ENCODE measurements at places on chromosomes 12 and 14.
A peak's percentile ranks its signal among the peaks of the same experiment; 100 is the strongest.

DNA sequence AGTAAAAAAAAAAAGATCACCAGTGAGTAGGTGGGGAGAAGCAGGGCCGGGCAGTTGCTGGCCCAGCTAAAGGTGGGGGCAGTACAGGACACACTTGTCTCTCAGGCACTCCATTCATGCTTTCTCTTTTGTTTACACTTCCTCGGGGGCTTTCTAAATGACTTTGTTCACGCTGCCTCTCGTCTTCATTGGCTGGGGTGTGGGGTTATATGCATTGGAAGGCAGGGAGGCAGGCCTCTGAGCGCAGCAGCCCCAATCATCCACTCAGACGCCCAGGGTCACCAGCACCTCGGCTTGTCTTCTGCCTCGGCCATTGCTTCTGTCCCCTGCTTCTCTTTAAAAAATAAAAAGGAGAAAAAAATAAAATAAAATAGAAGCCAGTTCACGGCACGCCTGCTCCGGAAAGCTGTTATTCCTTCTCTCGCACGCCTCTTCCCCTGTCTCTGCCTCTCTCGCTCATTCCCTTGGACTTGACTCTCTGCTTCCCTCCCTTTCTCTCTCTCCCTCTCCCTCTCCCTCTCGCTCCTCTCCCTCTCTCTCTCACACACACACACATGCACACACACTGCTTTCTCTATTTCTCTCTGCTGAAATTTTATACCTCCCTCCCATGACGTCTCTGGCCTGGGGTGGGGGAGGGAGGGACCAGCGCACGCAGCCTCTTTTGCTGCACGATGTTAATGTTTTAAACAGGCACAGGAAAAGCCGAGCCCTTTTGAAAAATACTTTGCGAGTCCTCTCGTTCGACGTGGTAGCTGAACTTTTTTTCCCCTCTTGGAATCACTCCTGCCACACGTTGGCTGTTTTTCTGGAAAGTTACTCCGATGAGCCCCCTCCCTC lies at the start of gene TGFB3:
TSS of gene TGFB3 (minus strand) at position 570 of the 840 bp plus-strand sequence. CDS start 1,102 bp downstream, outside the sequence.
- DNase-seq, result peak; percentile 60

DNA sequence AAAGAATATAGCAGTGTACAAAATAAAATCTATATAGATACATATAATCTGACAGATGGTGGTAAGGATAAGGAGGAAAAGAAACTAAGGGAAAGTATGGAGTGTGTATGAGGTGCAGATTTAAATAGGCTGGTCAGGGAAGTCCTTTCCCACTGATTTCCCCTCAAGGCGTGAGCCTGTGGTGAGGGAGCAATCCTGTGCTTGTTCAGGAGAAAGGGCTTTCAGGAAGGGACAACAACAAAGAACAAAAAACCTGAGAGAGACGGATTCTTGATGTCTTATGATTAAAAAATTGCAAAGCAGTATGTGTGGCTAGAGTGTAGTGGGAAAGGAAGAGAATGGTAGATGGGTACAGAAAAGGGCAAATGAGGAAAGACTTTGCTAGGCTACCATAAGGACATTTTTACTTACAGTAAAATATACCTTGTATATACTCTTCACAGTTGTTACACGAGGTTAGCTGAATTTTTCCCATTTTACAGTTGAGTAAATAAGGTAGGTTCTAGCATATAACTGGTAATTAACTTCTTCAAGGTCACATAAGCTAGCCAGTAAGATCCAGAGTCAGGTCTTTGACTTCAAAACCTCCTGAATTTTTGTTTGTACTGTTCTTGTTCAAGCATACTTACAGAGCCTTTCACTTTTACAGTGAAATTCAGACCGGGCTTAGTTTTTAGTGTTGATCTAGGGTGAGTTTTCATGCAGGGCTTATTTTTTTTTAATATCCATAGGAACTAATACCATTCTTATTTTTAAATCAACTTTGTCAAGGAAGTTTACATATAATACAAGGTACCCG lies 15.6 kb downstream of the CNOT2 start:
- no peak for DNase-seq

DNA sequence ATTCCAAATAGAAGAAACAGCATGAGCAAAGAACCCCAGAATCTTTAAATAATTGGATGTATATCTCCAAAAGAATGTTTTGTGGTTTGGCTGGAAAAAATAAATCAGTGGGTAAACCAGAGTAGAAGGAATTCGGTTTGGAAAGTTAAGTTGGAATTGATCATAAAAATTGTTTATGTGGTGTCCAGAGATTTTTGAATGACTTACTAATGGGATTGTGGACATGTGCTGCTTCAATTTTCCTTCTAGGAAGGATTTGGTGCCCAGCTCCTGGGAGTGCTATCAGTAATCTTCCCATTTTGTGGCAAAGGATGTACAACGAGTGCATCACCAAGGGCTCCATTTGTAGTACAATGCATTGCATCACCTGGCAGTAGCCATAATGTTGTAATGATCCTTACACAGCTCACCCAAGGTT lies 224.8 kb downstream of the SLC16A7 start:
- no peak for DNase-seq

DNA sequence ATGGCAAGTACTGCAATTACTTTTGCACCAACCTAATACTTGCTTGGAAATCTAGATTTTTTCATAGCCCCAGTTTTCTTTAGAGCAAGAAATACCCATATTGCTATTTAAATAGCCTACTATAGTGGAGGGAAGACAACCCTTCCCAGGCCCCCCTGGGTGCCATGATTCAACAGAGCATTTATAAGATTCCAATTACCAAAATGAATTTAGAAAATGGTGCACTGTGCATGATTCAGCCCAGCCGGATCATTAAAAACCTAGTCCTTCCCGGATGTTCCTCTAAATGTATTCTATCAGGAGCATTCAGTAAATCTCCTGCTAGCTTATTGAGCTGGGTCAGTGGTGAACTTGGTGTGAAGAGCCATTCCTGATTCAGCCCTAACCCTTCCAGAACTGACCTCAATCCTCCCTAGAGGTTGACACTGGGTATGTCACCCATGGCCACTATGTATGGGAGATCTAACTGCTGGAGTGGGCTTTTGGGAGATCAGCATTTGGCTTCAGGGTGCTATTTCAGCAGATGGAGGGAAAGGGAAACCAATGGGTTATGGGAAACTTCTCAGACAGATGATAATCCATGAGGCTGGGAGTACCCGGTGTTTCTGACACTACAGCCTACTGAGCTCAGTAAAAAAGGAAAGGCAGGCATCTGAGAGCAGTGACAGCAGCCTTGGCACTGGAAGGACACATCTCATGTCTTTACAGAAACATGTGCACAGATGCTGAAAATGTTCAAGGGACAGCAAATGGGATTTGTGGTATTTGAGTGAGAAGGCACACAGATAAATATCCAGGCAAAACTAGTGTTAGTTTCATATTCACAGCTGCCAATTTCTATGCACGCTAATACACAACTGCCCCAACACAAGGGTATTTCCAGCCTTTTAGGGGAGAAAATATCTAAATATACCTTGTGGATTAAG lies 258.9 kb downstream of the DPF3 start:
- no peak for DNase-seq

DNA sequence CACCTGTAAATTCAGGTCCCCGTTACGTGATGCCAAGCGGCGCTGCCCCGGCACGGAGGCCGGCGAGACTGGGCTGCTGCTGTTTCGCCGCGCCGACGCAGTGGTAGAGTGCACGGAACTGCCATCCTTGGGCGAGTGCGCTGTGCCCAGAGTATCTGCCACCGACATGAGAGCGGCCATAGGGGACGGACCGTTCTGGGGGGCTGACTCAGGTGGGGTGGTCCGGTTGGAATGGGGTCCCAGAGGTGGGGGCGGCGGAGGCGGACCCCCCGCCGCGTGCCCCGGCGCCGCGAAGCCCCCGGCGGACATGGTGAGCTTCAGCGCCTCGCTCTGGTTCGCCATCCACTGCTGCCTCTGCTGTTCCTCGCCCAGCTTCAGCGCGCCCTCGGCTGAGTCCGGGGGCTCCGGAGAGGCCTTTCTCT lies 2.8 kb downstream of the IRF2BPL start:
- DNase-seq, result no peak

- no peak for DNase-seq
Observed at GRCh38 chr12:113794774-113795173, 171.4 kb downstream of the RBM19 start.

GRCh38 chr12:58668871-58669270 lies 251.4 kb downstream of the LRIG3 start:
- DNase-seq, result no peak

DNA sequence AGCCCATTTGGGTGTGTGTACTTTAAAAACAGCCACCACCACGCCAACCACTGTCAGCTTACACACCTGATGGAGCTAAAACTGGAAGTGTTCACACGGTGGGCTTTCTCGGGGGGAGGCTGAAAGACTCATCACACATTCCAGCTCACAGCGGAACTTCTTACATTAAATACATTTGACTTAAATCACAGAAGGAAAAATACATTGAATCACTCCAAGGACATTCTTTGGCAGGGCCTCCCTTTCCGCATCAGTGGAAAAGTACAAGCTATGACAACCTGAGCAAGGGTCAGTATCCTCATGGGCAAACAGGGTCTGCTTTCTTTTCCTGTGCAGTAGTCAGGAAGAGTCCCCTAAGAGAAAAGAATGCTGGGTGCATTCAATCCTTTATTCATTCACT lies 31.0 kb upstream of the TC2N start:
- DNase-seq, result no peak

- DNase-seq, result no peak
Observed at GRCh38 chr12:85413266-85413665, 133.2 kb downstream of the ALX1 start.

DNA sequence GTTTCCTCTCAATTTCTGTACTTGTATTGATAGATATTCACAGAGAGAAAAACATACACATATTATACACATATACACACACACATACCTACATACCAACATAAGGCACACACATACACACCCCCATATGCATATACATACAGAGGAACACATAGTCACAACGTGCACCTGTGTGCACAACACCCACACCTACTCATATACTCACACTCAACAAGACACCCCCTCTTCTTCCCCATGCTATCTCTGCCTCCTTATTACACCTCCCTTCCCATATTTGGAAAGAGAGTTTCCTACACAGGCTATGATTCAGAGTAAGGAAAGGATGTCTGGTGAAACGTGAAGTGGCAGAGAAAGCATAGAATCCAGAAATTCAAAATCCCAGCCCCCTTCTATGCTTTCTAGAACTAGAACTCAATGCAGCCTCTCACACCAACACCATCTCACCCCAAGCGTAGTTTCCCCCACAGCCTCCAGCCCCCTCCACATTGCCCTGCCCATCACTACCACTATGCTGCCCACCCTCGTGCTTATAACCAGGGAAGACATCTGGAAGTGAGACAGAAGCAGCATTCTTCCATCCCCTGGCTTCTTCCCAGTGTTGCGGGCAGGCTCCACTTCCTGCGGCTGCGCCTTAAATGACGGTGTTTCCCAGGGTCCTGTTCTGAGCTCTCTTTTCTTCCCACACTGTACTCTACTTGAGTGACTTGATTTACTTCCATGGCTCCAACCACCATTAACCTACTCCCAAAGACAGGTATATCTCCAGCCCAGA lies 2.4 kb downstream of the RNASE8 start:
- no peak for DNase-seq

DNA sequence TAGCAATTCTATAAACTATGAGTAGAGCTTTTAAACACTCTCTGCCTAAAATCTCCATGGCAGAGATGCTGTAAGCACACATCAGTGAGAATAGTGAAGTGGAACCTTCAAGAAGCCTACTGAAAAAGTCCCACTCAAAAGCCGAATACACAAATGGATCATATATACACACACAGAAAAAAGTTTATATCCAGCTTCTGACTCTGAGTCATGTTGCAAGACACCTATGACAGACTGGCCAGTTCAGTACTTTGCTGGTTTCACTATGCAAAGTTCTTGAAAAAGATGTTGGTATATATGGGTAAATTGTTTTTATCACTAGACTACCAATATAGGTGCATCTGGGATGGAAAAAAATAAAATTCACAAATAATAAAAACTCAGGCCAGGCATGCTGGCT lies 126.1 kb downstream of the KCNK10 start:
- DNase-seq, result no peak

GRCh38 chr12:7503686-7504415 lies at the start of gene CD163:
Gene CD163, minus strand, starts transcription at chr12:7503777. Its CDS starts 87 bp downstream, at chr12:7503690.
- no peak for DNase-seq

DNA sequence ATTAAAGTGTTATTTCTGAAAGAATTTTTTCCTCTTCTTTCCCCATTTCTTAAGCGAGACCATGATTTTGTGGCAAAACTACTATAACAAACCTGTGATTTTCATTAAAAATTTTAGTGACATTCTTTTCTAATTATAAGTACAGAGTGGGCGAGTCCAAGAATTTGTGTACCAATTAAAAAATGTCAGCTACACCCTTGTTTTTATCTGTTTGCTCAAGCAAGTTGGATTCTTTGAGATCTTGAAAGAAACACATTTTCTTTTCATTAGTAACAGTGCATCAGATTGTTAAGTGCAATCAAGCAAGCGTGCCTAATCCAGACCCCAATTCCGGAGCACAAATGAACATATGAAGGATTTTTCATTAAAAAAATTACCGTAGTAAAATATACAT lies 338.8 kb upstream of the DDHD1 start:
- DNase-seq, result no peak

GRCh38 chr12:64618953-64619590 lies 8.8 kb downstream of the RASSF3 start:
- peak; percentile 31 for DNase-seq

DNA sequence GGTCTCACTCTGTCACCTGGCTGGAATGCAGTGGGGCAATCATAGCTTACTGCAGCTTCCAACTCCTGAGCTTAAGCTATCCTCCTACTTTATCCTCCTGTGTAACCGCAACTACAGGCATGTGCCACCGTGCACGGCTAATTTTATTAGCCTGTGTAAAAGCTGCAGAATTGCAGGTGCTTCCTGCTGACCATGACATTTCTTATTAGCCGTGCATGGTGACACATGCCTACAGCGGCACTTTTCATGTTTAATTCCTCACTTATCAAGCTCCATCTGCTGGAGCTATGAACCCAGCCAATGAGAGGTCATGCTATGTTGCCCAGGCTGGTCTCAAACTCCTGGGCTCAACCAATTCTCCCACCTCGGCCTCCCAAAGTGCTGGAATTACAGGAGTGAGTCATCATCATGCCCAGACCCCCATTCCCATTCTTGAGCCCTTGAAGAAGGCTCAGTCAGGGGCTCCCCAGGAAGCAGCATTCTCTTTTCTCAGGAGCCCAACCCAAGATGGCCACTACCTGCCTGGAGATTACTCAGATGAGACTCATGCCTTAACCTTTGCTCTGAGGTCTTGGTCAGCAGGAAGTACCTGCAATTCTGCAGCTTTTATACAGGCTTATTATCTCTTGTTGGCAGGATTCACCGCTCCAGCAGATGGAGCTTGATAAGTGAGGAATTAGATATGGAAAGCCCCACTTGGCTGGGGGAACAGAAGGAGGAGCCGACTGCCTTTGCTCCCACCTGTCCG lies 503.2 kb downstream of the MED13L start:
- no peak for DNase-seq

- DNase-seq, result no peak
Observed at GRCh38 chr14:93926873-93927799, at the start of gene FAM181A. Gene FAM181A, plus strand, starts transcription at chr14:93927344. Its CDS starts 942 bp downstream, at chr14:93928286.

- DNase-seq, result no peak
Observed at GRCh38 chr12:1126091-1126490, 135.1 kb downstream of the ERC1 start.

DNA sequence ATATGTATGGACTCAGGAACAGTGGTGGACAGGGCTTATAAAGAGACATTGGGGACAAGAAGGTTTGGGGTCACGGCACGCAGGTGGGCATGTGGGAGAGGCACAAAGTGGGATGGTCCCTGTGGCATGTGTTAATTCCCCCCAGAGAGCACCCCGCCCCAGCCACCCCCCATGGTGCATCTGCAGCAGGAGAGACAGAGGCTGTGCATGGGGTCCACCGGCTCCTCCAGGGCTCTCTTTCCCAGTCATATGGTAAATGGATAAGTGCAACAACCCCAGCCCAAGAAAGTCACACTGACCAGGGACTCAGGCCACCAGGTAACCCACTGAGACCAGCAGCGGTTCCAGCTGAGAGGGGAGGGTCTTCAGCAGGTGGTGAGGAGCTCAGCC lies 242.1 kb downstream of the BCL11B start:
- no peak for DNase-seq
